ENCODE measurements at places on chromosomes 4 and X.

DNA sequence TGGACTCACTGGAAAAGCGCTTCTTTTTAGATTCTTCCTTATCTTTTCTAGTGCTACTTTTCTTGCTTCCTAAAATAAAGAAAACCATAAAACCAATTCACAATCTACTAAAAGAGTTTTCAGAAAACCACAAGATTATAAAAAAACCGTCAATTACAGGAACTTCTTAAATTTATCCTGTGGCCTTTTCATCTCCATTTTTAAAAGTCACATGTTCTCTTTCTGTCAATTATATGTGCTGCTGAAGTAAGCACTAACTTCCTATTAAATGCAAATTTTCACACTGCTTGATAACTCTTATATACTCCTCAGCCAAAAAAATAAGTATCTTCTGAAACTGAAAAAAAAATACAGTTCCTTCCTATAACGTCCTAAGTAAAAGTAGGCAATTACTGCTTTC is 32.8 kb downstream of the CENPC start:
- DNase-seq, result peak; percentile 29

DNA sequence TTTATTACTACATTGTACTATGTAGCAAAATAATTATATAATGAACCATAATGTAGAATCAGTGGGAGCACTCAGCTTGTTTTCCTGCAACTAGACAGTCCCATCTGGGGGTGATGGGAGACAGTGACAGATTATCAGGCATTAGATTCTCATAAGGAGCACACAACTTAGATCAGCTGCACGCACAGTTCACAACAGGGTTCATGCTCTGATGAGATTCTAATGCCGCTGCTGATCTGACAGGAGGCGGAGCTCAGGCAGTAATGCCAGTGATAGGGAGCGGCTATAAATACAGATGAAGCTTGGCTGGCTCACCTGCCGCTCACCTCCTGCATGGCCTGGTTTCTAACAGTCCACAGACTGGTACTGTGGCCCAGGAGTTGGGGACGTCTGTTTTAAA is 199.2 kb downstream of the MAB21L2 start:
- DNase-seq, result no peak

DNA sequence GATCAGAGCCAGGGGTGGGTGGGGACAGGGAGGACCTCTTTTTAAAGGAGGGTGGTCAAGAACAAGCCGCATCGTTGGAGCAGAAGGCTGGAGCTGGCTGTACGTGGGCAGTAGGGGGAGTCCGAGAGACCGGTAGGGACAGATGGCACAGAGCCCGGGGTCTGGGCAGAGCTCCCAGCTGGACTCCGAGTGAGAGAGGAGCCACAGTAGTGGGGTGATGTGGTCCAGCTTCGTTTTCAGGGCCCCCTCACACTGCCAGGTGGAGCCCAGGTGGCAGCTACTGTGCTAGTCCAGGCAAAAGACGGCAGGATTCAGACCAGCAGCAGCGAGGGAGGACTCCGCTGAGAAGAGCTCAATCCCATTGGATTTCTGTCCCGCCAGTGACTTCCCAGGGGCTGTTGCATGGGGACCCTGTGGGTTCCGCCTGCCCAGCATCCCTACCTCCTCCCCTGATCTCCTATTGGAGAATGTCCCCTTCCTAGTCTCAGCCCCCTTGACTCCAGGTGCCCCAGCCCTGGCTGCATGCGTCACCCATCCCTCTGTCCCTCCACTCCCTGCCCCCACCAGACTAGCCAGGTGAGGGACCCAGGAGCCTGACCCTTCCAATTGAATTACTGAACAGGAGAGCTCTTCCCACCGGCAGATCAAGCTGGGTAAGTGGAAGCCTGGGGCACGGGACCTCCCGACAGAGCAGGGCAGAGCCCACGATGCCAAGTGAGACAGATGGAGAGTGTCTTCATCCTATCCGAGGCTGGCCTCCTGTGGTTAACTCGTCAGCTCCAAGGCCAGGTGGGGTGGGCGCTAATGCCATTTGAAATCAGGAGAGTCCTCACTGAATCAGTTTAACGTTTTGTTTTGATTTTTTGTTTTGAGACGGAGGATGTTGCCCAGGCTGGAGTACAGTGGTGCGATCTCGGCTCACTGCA is 2.9 kb downstream of the ARHGAP4 start:
- no peak for DNase-seq

DNA sequence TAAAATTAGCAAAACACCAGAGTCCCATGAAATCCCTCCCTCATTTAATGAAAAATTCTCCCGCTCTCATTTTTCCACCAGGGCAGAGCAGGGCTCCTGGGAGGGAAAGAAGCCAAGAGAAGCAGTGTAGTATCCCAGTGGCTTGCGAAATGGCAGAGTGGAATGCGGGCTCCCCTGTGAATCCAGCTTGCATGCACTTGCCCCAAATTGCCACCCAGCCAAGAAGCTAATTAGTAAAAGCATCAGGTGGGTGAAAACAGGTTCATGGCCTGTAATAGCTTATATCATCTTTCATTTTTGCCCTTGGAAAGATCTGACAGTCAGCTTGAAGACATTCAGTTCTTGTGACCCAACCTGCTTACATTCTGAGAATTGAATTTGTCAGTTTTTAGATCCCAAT is 10.1 kb downstream of the AMOT start:
- DNase-seq, result no peak

- DNase-seq, result no peak
Observed at GRCh38 chrX:18574591-18574990, 97.3 kb downstream of the RS1 start.

- no peak for DNase-seq
Observed at GRCh38 chr4:116387937-116388474, 697.4 kb downstream of the TRAM1L1 start.

GRCh38 chr4:59086410-59086809 is 1976.2 kb upstream of the IGFBP7 start:
- DNase-seq, result no peak

DNA sequence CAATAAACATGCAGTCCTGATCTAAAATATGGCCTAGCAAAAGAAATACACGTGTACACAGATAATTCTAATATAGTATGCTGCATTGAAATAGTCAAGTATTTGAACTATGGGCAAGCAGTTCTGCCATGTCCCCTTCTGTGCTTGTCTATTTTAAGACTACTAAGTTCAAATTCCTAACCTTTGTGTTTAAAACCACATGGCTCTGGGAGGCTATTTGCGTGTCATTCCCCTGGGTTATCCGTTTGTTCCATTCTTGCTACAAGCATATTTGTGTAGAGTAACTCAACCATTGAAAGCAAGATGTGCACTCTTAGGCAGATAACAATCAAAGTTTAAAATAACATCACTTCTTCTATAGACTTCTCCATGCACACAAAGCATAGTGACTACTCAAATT is 25.4 kb upstream of the TBC1D1 start:
- DNase-seq, result peak; percentile 44
